ENCODE measurements at places on chromosomes 3 and 15.
A peak's percentile ranks its signal among the peaks of the same experiment; 100 is the strongest.

GRCh38 chr15:38699633-38700230 lies 135.1 kb upstream of the RASGRP1 start:
- no peaks in the 10 kb centered on the region for H3K36me3 ChIP-seq
- no peaks in the 10 kb centered on the region for H3K4me1 ChIP-seq
- peak; percentile 63 for DNase-seq
- H3K4me3 ChIP-seq = no peak overlapping the region
- no peak overlapping the region for H3K27ac ChIP-seq
- H3K27me3 ChIP-seq = no peaks in the 10 kb centered on the region

DNA sequence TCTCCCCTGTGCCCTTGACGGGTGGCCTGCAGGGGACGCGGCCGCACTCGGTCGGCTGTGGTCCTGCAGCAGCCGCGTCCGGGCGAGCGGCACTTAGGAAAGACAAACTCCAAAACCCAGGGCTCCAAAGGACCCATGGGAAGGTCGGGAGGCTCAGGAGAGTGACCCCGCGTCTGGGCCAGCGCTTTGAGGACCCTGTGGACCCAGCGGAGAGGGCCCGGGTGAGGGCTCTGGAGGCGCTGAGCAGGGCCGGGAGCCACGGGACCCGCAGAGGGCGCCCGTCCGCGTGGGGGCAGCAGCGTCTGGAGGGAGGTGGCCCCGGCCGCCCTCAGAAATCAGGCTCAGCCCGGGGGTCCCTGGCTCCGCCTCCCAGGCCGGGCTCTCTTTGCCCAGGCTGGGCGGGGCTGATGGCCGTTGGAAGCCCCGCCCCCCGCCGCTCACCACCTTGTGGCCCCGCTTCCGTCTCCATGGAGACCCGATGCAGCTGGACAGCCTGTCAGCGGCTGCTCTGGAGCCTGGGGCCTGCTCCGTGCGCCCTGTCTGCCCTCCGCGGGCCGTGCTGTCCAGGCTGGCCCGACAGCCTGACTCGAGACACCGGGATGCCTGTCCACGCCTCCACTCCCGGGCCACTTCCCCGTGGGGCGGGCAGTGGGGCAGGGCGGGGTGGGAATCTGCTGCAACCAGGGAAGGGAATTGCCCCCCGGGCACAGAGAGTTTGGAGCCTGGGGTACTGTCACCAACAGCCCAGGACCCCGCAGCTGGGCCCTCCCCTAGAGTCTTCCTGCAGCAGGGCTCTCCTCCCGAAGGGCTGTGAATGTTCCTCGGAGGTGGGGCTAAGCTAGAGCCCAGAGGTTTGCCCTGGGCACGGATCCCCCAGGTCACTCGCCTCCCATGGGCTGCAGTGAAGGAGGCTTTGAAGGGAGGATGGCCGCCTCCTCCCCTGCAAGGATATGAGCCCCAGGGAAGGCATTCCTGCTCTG lies 34.8 kb upstream of the RPL32 start:
- H3K4me3 ChIP-seq = no peak overlapping the region
- H3K36me3 ChIP-seq = no peaks in the 10 kb centered on the region
- H3K27ac ChIP-seq = no peak overlapping the region
- H3K4me1 ChIP-seq = peaks cover 11% of the 10 kb centered on the region
- H3K27me3 ChIP-seq = peaks cover 53% of the 10 kb centered on the region

GRCh38 chr3:179486806-179487205 lies 35.5 kb upstream of the GNB4 start:
- no peak overlapping the region for H3K4me3 ChIP-seq
- no peak for DNase-seq
- H3K4me1 ChIP-seq = no peaks in the 10 kb centered on the region
- no peak overlapping the region for H3K27ac ChIP-seq
- H3K36me3 ChIP-seq = no peaks in the 10 kb centered on the region
- no peaks in the 10 kb centered on the region for H3K27me3 ChIP-seq

DNA sequence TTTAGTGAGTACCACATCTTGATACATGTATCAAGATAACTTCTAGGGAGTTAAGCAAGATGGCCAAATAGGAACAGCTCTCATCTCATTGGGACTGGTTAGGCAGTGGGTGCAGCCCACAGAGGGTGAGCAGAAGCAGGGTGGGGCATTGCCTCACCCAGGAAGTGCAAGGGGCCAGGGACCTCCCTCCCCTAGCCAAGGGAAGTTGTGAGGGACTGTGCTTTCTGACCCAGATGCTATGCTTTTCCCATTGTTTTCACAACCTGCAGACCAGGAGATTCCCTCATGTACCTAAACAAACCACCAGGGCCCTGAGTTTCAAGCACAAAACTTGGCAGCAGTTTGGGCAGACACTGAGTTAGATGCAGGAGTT lies 665.0 kb upstream of the CBLB start:
- H3K36me3 ChIP-seq = no peaks in the 10 kb centered on the region
- H3K27me3 ChIP-seq = no peaks in the 10 kb centered on the region
- no peak overlapping the region for H3K4me3 ChIP-seq
- H3K4me1 ChIP-seq = peaks cover 8% of the 10 kb centered on the region
- no peak for DNase-seq
- no peak overlapping the region for H3K27ac ChIP-seq

DNA sequence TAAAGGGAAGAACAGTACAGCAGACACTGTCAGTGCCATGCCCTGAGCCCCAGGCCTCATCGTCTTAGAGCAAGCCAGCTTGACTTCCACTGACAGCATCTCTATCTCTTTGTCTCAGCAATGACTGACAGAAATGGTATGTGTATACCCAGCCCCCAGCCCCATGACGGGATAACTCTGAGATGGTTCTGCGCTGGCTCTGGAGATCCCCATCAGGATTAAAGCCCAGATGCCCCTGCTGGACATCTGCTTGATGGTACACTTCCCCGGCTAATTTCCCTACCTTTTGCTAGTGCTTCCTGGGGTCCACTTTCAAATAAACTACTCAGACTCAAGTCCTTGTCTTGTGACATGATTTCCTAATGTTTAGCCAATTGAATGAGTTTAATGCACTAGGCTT lies 7.6 kb downstream of the NMNAT3 start:
- no peaks in the 10 kb centered on the region for H3K4me1 ChIP-seq
- no peaks in the 10 kb centered on the region for H3K27me3 ChIP-seq

- DNase-seq = peak; percentile 45
- H3K4me3 ChIP-seq = no peak overlapping the region
- H3K27ac ChIP-seq = no peak overlapping the region
- H3K27me3 ChIP-seq = peaks cover 51% of the 10 kb centered on the region
- H3K4me1 ChIP-seq = no peaks in the 10 kb centered on the region
Observed at GRCh38 chr3:22960105-22960984, 242.8 kb upstream of the UBE2E2 start.

- H3K27ac ChIP-seq = peak overlapping the region; percentile 53
- H3K27me3 ChIP-seq = no peaks in the 10 kb centered on the region
- H3K36me3 ChIP-seq = no peaks in the 10 kb centered on the region
- DNase-seq = peak; percentile 60
Observed at GRCh38 chr15:29925227-29926082, 103.2 kb upstream of the TJP1 start.

- DNase-seq = no peak
- no peak overlapping the region for H3K27ac ChIP-seq
- H3K4me3 ChIP-seq = no peak overlapping the region
- H3K4me1 ChIP-seq = no peaks in the 10 kb centered on the region
- H3K27me3 ChIP-seq = peaks cover 10% of the 10 kb centered on the region
Observed at GRCh38 chr3:31002730-31003129, 108.3 kb upstream of the GADL1 start.

GRCh38 chr3:71243229-71243628 lies 340.3 kb downstream of the FOXP1 start:
- no peak overlapping the region for H3K27ac ChIP-seq
- H3K4me3 ChIP-seq = no peak overlapping the region
- peaks cover 40% of the 10 kb centered on the region for H3K4me1 ChIP-seq
